ENCODE measurements at places on chromosomes 7 and 10. TPM values are rescaled to one million over a fixed set of nuclear protein-coding genes. Genes with fewer than 3 reads are reported as not detected.

- no peak for DNase-seq
Measured at GRCh38 chr10:95509251-95509650, 51.9 kb downstream of the SORBS1 start.

FOXP2 gene
- total RNA-seq: 5.9 TPM

CTNNA3 gene
- total RNA-seq: 0.33 TPM

CPA5 gene
- total RNA-seq: not detected
